ENCODE measurements at places on chromosomes 2 and 18. TPM values are rescaled to one million over a fixed set of nuclear protein-coding genes. Genes with fewer than 3 reads are reported as not detected.

Gene TNFAIP6
- 7.3 TPM for total RNA-seq

GRCh38 chr2:26610504-26611335, 30.4 kb downstream of the CIB4 start:
- no peak overlapping the region for H3K27ac ChIP-seq
- H3K27me3 ChIP-seq, result no peaks in the 10 kb centered on the region
- H3K36me3 ChIP-seq, result no peaks in the 10 kb centered on the region
- no peak for DNase-seq
- H3K4me1 ChIP-seq, result peaks cover 18% of the 10 kb centered on the region

GRCh38 chr2:11175293-11175795, 20.1 kb downstream of the SLC66A3 start:
- no peaks in the 10 kb centered on the region for H3K4me1 ChIP-seq
- H3K27ac ChIP-seq, result no peak overlapping the region
- no peaks in the 10 kb centered on the region for H3K27me3 ChIP-seq
- H3K36me3 ChIP-seq, result no peaks in the 10 kb centered on the region
- DNase-seq, result no peak

- no peaks in the 10 kb centered on the region for H3K27me3 ChIP-seq
- DNase-seq, result no peak
- H3K27ac ChIP-seq, result no peak overlapping the region
- no peaks in the 10 kb centered on the region for H3K4me1 ChIP-seq
- H3K36me3 ChIP-seq, result no peaks in the 10 kb centered on the region
Measured at GRCh38 chr2:17166506-17166905, 351.7 kb downstream of the RAD51AP2 start.

DNA sequence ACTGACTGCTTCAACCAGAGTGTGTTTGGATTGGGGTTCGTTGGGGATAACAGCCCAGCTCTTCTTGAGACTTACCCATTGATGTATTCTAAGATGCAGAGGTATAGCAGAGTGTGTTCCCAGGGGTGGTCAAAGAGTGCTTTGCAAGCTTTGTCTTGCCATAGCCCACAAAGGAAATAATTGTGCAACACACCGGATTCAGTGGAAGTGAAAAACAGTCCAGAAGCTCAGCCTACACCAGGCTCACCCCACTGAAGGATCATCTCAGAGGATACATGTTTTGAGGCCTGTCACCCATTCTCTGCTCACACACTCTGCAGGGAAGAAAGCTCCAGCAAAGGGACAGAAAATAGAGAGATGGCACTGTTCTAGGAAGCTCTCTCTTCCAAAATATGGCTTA, 9.6 kb downstream of the CACNB4 start:
- no peaks in the 10 kb centered on the region for H3K4me1 ChIP-seq
- H3K36me3 ChIP-seq, result no peaks in the 10 kb centered on the region
- H3K27ac ChIP-seq, result no peak overlapping the region
- H3K27me3 ChIP-seq, result no peaks in the 10 kb centered on the region
- no peak for DNase-seq

DNA sequence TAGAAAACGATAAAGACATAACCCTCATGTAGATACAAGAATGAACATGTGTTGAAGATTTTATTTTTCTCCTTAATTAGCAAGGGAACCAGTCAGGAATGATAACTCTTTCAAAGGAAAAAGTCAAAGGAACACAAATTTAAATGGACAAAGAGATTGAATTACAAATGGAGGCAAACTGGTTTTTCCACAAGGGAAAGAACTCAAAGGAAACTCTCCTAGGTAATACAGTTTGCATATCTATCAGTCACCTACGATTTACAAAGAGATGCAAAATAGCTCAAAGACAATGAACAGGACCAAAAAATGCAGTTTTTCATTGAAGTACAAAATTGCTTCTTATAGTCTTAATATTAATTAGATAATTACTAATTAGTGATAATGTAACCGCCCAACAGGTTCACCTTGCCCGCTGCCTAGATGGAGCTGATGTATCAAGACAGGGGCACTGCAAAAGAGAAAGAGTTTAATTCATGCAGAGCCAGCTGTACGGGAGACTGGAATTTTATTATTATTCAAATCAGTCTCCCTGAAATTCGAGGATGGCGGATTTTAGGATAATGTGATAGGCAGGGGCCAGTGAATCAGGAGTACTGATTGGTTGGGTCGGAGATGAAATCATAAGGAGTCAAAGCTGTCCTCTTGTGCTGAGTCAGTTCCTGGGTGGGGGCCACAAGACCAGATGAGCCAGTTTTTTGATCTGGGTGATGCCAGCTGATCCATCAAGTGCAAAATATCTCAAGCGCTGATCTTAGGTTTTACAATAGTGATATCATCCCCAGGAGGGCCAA, 151.0 kb downstream of the TMEM17 start:
- no peak for DNase-seq
- H3K36me3 ChIP-seq, result no peaks in the 10 kb centered on the region
- no peak overlapping the region for H3K4me3 ChIP-seq
- no peaks in the 10 kb centered on the region for H3K27me3 ChIP-seq

Gene ALPG
- total RNA-seq, result 0.16 TPM

DNA sequence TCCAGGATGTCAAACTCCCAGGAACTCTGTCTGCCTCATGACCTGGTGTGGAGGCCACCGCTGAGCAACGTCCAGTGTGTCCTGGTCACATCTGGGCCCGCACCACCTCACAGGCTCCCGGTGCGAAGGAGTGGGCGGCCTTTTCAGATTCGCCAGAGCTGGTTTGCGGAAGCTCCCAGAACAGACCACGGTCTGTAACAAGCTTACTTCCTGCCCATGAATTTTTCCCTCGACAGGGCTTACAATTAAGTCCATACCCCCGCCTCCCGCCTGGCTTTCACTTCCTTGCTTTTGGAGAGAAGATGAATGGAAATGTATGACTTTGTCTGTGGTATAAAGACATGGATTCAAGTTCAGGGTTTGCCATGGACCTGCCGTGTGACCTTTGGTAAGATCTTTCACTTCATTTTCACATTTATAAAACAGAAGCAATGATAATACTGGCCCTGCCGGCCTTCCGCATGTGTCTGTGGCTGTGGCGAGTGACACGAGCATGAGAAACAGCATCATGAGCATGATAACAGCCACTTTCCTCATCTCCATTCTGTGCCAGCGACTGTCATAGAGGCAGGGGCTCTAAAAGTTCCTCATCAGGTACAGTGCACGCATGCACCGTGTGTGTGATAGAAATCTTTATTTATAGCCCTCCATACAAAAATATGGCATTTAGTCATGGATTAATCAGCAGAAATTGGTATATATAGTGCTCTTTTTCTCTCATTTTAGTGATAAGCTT, 31.0 kb upstream of the KCNF1 start:
- H3K27me3 ChIP-seq, result peaks cover 6% of the 10 kb centered on the region
- H3K27ac ChIP-seq, result no peak overlapping the region
- H3K4me3 ChIP-seq, result no peak overlapping the region
- no peaks in the 10 kb centered on the region for H3K4me1 ChIP-seq
- no peaks in the 10 kb centered on the region for H3K36me3 ChIP-seq

DNA sequence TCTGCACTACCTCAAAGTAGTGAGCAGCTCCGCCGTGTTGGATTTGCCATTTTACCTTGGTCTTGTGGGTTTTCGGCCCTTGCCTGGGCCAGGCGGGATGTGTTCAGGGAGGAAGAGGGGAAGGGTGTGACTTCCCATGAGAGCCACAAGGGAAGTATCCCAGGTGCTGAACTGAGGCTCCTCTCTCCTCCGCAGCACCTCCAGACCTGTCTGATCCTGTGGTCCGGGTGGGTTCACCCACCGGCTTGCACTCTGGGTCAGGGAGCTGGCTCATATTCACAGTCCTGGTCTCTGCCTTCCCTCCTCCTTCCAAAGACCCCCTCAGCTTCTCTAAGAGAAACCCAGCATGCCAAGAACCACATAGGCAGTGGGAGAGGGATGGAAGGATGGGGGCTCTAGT, 235.8 kb downstream of the SEPTIN10 start:
- no peak for DNase-seq
- no peak overlapping the region for H3K4me3 ChIP-seq
- H3K27me3 ChIP-seq, result no peaks in the 10 kb centered on the region
- peaks cover 4% of the 10 kb centered on the region for H3K36me3 ChIP-seq
- no peak overlapping the region for H3K27ac ChIP-seq
- peaks cover 4% of the 10 kb centered on the region for H3K4me1 ChIP-seq

Gene STK17B
- total RNA-seq, result 40.6 TPM

DNA sequence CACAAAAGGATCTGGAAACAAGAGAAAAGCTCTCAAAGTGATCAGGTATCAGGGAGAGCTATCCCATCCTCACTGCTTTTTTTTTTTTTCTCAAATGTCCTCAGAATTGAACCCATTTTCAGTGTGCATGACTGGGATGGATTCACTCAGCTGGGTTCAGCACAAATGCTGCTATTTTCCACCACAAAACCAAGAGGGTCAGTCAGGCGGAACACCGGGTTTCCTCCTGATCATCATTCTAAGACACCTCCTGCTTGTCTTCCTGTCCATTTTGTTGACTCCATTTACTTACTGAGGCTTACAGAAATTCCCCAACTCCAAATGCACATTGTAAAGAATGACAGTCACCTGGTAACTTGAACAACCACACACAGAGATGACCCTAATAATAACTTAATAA, 39.9 kb downstream of the CYRIA start:
- no peaks in the 10 kb centered on the region for H3K27me3 ChIP-seq
- no peaks in the 10 kb centered on the region for H3K36me3 ChIP-seq
- no peak for DNase-seq

DNA sequence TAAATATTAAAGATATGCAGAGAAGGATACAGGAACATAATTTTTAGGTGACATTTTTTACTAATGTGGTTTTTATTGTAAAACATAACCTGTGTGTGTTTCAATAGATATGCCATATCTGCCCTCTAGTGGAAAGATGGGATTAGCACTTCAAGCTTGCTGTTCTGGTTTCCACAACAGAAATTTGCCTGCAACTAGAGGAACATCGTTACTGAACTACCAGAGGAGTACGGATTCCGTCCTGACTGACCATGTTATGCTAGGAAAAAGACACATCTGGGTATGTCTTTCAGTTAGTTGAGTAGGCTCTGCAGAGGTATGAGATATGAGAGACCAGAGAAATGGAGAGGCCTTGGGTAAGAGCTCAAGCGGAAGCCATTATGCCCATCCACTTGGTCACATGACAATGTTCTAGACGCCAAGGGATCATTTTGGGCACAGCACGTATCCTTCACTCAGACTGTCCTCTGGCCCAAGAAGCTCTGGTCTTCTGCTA, 104.9 kb downstream of the MBD2 start:
- no peak overlapping the region for H3K4me3 ChIP-seq
- no peaks in the 10 kb centered on the region for H3K36me3 ChIP-seq
- H3K4me1 ChIP-seq, result no peaks in the 10 kb centered on the region
- peak; percentile 58 for DNase-seq
- no peak overlapping the region for H3K27ac ChIP-seq

GRCh38 chr2:141048951-141049350, 1081.9 kb downstream of the LRP1B start:
- H3K36me3 ChIP-seq, result no peaks in the 10 kb centered on the region
- H3K27ac ChIP-seq, result no peak overlapping the region
- H3K27me3 ChIP-seq, result no peaks in the 10 kb centered on the region
- DNase-seq, result no peak
- H3K4me1 ChIP-seq, result no peaks in the 10 kb centered on the region

Gene SPTBN1
- total RNA-seq, result 550 TPM

Gene IMP4
- 52.3 TPM for total RNA-seq

Gene USP34
- 108 TPM for total RNA-seq

Gene POTEJ
- total RNA-seq, result not detected

All from left lung (tissue), 14 donors.